ENCODE measurements at places on chromosomes 11 and 22.

GRCh38 chr11:124941703-124942102 is 5.9 kb upstream of the HEPACAM start:
- no peak for DNase-seq

DNA sequence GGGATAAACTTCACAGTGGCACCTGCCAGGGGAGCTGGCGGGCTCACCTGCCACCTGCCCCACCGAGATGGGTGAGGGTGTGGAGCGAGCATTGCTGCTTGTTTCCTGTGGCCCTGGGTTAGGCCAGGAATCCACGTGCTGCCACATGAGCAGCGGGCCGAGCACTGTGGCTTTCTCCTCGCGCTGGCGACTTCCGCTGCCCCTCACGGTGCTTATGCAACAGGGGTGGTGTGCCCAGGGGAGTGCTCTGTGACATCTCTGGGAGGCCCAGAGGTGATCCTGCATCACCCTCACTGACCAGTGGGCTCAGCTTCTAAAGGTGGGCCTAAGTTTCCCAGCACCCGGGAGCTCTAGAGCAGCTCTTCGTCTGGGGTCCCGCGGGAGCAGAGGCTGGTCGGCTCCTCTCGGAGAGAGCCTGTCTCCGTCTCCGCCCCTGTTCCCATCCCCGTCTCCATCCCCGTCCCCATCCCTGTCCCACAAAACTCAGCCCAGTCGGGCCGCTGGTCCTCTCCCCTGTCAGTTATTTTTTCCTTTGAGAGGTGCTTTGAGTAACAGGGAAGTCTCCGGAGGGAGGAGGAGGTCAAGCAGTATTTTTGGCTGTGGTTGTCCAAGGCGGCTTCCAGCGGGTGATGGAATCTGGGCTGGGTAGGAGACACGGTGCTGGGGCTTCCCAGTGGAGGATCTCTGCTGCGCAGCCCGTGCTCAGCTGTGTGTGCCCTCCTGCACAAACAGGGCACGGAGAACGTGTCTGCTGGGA is 42.5 kb downstream of the AP2A2 start:
- no peak for DNase-seq

GRCh38 chr22:20180245-20180630 is 29.4 kb upstream of the CCDC188 start:
- no peak for DNase-seq

GRCh38 chr22:19886605-19887255 is 32.1 kb upstream of the GNB1L start:
- DNase-seq: no peak

GRCh38 chr11:33017965-33018364 is 2.3 kb downstream of the DEPDC7 start:
- no peak for DNase-seq

- DNase-seq: no peak
Measured at GRCh38 chr22:22709719-22710445, 65.5 kb downstream of the GGTLC2 start.

DNA sequence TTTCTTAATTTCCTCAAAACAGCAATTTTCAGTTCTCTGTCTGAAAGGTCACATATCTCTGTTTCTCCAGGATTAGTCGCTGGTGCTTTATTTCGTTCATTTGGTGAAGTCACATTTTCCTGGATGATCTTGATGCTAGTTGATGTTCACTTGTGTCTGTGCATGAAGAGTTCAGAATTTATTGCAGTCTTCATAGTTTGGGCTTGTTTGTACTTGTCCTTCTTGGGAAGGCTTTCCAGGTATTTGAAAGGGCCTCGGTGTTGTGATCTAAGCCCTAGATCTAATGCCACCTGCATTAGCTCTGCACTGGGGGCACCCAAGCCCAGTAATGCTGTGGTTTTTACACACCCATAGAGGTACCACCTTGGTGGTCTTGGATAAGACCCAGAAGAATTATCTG is 228.9 kb downstream of the GUCY1A2 start:
- DNase-seq: no peak

GRCh38 chr11:6667733-6668374 is 12.2 kb upstream of the DCHS1 start:
- no peak for DNase-seq

- no peak for DNase-seq
Measured at GRCh38 chr11:124534051-124534450, 9.4 kb downstream of the OR8B12 start.

GRCh38 chr11:119529063-119529845 is 106.3 kb upstream of the THY1 start:
- DNase-seq: no peak

DNA sequence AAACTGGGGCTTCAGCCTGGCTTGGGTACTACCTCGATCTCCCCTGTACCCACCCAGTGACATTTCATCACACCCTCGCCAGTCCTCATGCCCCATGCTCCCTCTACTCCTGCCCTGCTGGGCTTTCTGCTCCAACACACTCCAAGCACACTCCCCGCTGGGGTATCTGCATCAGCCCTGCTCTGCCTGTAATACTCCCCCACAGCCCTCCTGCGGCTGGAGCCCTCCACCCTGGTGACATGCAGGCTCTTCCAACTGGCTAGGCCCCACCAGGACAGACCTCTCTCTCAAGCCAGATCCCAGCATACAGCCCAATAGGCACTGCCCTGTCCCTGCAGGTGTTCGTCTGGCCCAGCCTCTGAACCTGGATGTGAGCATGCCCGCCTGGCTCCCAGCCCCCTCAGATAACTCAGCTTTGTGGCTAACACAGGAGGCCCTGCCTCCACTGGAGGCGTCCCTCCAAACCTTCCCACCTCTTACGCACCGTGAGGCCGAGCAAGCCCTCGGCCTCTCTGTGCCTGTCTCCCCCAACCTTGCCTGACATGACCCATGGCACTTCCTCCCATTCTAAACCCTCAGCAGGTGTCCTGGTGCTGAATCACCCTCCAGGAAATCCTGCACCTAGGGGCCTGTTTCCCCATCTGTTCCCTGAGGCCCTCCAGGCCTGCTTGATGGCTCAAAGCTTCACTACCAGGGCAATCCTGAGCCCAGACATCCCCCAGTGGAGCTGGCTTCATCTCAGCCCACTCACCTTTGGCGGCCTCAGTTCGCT is 33.5 kb upstream of the TXNRD2 start:
- no peak for DNase-seq

- DNase-seq: no peak
Measured at GRCh38 chr11:128775468-128775867, 81.6 kb downstream of the FLI1 start.

Data from GOT3 (cell line).